ENCODE measurements at places on chromosomes 5 and 9. TPM values are rescaled to one million over a fixed set of nuclear protein-coding genes. Genes with fewer than 3 reads are reported as not detected.

TSSK1B gene
- 0.46 TPM for total RNA-seq

LHX6 gene
- total RNA-seq = not detected

ARHGEF39 gene
- 0.26 TPM for total RNA-seq

ARID3C gene
- total RNA-seq = 0.36 TPM

MARCOL gene
- total RNA-seq = not detected

NOL8 gene
- 22.7 TPM for total RNA-seq

DPYSL3 gene
- 146 TPM for total RNA-seq

TICAM2 gene
- total RNA-seq = 4.3 TPM

SHOC1 gene
- total RNA-seq = under 0.01 TPM

KIF27 gene
- total RNA-seq = 3.3 TPM

SGCD gene
- 2.5 TPM for total RNA-seq
